ENCODE measurements at places on chromosomes 16 and 17. TPM values are rescaled to one million over a fixed set of nuclear protein-coding genes. Genes with fewer than 3 reads are reported as not detected.

Gene EVI2B
- 0.76 TPM for total RNA-seq

Gene MYL4
- total RNA-seq, result 3.7 TPM

Gene KCNJ18
- total RNA-seq, result not detected

Gene DYNLL2
- 22.7 TPM for total RNA-seq

DNA sequence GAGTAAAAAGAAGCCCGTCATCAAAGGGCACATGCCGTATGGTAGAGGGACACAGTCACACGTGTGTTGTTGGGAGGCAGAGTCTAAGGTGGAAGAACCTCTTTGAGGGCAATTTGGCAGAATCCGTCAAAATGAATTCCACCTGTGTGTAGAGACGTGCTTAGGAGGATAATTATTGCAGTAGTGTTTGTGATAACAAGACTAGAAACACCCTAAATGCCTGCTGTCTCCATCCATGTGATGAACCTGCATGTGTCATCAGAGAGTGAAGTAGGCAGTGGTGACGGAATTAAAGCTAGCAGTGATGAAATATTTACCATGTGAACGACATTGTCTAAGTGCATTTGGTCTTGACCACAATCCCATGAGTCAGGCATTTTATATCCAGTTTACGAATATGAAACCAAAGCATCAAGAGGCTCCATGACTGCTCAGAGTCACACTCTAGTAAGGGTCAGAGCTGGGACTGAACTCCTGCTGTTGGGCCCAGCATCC, 61.3 kb upstream of the ADORA2B start:
- no peaks in the 10 kb centered on the region for H3K27me3 ChIP-seq
- no peak for DNase-seq
- H3K27ac ChIP-seq, result no peak overlapping the region

DNA sequence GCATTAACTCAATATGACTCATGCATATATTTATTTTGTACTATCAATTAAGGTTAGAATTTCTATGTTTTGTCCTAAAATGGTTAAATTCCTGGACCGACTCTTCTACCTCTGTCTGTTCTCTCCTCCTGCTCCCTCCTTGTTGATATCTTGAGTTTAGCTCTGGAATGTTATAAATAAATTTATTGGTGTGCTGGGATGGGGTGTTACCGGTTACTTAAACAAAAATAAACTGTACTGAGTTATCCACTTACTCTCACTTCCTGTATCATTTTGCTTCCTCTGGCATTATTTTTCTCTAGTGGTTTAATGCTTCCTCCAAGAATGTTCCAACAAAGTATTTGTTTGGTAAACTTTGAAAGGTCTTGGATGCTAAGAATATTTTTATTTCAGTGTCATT, 120.1 kb downstream of the ABCA8 start:
- no peak overlapping the region for H3K4me3 ChIP-seq
- H3K27me3 ChIP-seq, result no peaks in the 10 kb centered on the region
- no peaks in the 10 kb centered on the region for H3K36me3 ChIP-seq

DNA sequence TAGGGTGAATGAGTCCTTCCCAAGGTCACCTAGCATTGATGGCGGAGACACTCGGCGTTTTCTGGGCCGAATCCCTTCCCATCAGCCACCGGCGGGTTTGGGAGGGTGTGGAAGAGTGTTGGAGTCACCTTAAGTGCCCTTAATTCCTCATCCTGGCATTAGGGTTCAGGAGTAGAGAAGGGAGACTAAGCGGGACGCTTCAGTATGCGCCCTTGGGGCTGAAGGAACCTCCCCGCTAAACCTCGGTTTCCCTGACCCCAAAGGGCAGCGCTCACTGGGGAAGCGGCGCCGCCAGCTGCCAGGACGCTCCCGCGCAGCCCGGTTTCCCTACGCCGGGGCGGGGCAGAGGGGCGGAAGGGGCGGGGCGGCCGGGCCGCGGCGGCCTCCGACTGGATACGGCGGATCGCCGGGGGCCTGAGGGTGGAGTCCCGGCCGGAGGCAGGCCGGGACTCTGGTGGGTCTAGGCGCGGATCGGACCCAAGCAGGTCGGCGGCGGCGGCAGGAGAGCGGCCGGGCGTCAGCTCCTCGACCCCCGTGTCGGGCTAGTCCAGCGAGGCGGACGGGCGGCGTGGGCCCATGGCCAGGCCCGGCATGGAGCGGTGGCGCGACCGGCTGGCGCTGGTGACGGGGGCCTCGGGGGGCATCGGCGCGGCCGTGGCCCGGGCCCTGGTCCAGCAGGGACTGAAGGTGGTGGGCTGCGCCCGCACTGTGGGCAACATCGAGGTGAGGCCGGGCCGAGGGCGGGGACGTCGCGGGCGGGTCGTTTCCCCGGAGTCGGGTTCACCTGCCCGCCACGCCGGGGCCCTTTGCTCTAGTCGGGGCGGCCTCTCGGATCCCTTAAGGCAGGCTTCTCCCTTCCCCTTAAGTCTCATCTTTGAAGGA, at the start of gene DHRS11:
Gene DHRS11 (plus strand): TSS at position 446 of the 882 bp plus-strand sequence. CDS start 131 bp downstream, at position 577.
- H3K27ac ChIP-seq, result peak within 1 kb of the TSS; percentile 54
- H3K4me3 ChIP-seq, result peak within 1 kb of the TSS; percentile 96
- DNase-seq, result peak; percentile 89
- H3K4me1 ChIP-seq, result peaks cover 40% of the 10 kb centered on the region

- H3K4me1 ChIP-seq, result no peaks in the 10 kb centered on the region
- no peaks in the 10 kb centered on the region for H3K36me3 ChIP-seq
- DNase-seq, result no peak
- no peak overlapping the region for H3K4me3 ChIP-seq
- no peak overlapping the region for H3K27ac ChIP-seq
- H3K27me3 ChIP-seq, result no peaks in the 10 kb centered on the region
Observed at GRCh38 chr17:36752096-36752888, 150.9 kb downstream of the MRM1 start.

DNA sequence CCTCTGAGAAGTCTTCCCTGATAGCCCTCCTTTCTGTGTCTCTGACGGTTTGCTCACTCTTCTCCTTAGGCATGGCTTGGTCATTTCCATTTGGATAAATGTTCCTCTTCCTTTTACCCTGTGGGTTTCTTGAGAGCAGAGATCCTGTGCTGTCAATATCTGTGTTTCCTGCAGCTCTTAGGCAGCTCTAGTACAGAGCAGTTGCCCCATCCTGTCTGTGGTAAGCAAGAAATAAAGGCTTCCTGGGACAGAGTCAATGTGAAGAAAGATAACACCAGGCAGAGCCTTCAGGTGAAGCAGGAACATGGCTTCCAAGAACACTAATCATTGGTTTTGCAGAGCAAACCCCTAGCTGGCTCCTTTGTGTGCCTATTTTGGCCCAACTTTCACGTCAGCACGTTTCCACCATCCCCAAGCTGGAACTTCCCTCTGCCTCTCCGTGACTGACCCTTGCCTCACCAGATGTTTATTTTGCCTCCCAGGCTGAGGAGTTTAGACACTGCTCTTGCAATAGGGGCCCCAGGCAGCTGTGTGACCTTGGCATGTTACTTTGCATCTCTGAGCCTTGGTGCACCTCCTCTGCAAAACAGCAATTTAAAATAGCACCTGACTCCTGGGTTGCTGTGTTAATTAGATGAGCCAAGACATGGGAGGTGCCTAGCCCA, 49.6 kb upstream of the SIAH1 start:
- H3K27me3 ChIP-seq, result no peaks in the 10 kb centered on the region
- H3K4me1 ChIP-seq, result peaks cover 20% of the 10 kb centered on the region
- no peak overlapping the region for H3K4me3 ChIP-seq
- no peaks in the 10 kb centered on the region for H3K36me3 ChIP-seq

DNA sequence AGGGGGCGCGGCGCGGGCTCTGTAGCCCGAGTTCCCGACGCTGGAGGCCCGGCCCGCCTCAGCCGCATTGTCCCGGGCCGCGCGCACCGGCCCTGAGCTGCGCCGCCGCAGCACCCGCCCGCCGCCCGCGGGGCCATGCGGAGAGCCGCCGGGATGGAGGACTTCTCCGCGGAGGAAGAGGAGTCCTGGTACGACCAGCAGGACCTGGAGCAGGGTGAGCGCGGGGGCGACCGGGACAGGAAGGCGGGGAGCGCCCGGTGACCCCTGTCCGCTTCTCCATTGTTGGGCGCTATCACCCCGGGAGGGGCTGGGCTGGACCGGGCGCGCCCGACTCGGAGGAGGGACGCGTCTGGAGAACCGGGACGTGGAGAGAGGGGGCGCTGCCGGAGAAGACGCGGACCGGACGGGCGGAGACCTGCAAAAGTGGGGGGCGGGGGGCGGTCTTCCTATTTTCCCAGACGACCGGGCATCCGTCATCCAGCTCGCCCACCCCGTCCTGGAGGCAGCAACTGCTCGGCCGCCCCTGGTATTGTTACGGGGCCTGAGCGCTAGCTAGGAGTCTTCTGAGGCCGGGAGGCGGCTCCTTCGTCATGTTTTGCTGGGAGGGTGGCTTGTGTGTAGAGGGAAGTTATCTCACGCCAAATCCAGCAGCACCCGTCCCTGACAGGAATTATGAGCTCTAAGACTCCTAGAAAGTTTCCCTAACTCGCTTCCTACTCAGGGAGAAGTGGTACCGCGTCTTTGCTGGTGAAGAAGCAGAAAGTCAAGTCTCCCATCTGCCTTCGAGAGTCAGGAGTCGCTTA, 678 bp downstream of the CDR2L start:
- H3K27me3 ChIP-seq, result no peaks in the 10 kb centered on the region
- H3K27ac ChIP-seq, result no peak overlapping the region
- no peak for DNase-seq
- H3K36me3 ChIP-seq, result no peaks in the 10 kb centered on the region
- no peak overlapping the region for H3K4me3 ChIP-seq

- DNase-seq, result no peak
- H3K27me3 ChIP-seq, result no peaks in the 10 kb centered on the region
- H3K27ac ChIP-seq, result no peak overlapping the region
- H3K36me3 ChIP-seq, result no peaks in the 10 kb centered on the region
- H3K4me3 ChIP-seq, result no peak overlapping the region
Observed at GRCh38 chr16:49756775-49757558, 98.9 kb downstream of the ZNF423 start.

GRCh38 chr16:76654088-76654820, 377.1 kb downstream of the CNTNAP4 start:
- no peak for DNase-seq
- no peak overlapping the region for H3K27ac ChIP-seq
- H3K4me1 ChIP-seq, result no peaks in the 10 kb centered on the region
- H3K36me3 ChIP-seq, result no peaks in the 10 kb centered on the region
- H3K27me3 ChIP-seq, result no peaks in the 10 kb centered on the region
- no peak overlapping the region for H3K4me3 ChIP-seq

GRCh38 chr17:62792447-62792800, 15.7 kb downstream of the MARCHF10 start:
- H3K27ac ChIP-seq, result no peak overlapping the region
- no peaks in the 10 kb centered on the region for H3K27me3 ChIP-seq
- peaks cover 9% of the 10 kb centered on the region for H3K4me1 ChIP-seq
- no peak overlapping the region for H3K4me3 ChIP-seq
- no peaks in the 10 kb centered on the region for H3K36me3 ChIP-seq
- no peak for DNase-seq

- H3K36me3 ChIP-seq, result no peaks in the 10 kb centered on the region
- no peaks in the 10 kb centered on the region for H3K4me1 ChIP-seq
- no peak for DNase-seq
- no peak overlapping the region for H3K27ac ChIP-seq
- no peaks in the 10 kb centered on the region for H3K27me3 ChIP-seq
Observed at GRCh38 chr16:78340590-78340989, 241.1 kb downstream of the WWOX start.

DNA sequence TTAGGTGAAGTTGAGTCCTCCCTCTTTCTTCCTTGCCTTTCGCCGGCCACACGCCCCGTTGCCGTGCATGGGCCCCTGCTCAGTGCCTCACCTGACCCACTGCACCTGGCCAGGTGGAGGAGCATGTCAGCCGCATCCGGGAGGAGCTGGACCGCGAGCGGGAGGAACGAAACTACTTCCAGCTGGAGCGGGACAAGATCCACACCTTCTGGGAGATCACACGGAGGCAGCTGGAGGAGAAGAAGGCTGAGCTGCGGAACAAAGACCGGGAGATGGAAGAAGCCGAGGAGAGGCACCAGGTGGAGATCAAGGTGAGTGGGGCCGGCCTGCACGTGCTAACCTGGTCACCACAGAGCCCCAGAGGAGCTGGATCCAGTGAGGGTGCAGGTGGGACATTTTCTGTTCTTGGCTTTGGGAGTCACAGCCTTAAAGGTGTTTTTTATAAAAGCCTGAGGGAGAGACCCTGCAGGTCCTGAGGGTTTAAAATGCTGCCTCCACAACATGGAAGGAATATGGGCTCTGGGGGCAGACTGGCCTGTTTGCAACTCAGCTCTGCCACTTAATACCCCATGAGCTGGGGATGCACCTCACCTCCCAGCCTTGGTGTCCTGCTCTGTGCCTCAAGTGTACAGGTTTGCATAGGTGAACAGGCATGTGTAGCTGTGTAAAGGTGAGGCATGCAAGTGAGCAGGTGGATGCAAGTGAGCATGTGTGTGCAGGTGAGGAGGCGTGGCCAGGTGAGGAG, 12.1 kb upstream of the DBNDD1 start:
- H3K4me3 ChIP-seq, result no peak overlapping the region
- H3K4me1 ChIP-seq, result peaks cover 2% of the 10 kb centered on the region
- no peaks in the 10 kb centered on the region for H3K27me3 ChIP-seq
